ENCODE measurements at places on chromosomes 6 and 20. TPM values are rescaled to one million over a fixed set of nuclear protein-coding genes. Genes with fewer than 3 reads are reported as not detected.

The PTPRT gene
- total RNA-seq: not detected

The LCA5 gene
- 1.3 TPM for total RNA-seq

The GSTA2 gene
- not detected for total RNA-seq

The LIN28B gene
- total RNA-seq: not detected

The ACAT2 gene
- 13.6 TPM for total RNA-seq

The CSTF1 gene
- total RNA-seq: 36.8 TPM

The SHLD1 gene
- total RNA-seq: 0.65 TPM

The E2F3 gene
- total RNA-seq: 9.5 TPM

The OGFR gene
- total RNA-seq: 39.6 TPM

The SOBP gene
- total RNA-seq: 0.98 TPM

The LY6G5B gene
- total RNA-seq: 1.3 TPM

The PTGIS gene
- total RNA-seq: 0.98 TPM

The MICA gene
- total RNA-seq: 71.7 TPM

The FERMT1 gene
- total RNA-seq: 5.6 TPM

The NCOA5 gene
- 21.5 TPM for total RNA-seq

The KIF6 gene
- total RNA-seq: 1.3 TPM

The PIGU gene
- 14.7 TPM for total RNA-seq

The VPS16 gene
- total RNA-seq: 45.8 TPM

The HMGCLL1 gene
- total RNA-seq: 0.33 TPM

The LY6G5C gene
- not detected for total RNA-seq

The RSPH4A gene
- total RNA-seq: 0.13 TPM

The GJA10 gene
- total RNA-seq: not detected

The HLA-DRA gene
- not detected for total RNA-seq

The SLC2A4RG gene
- total RNA-seq: 68.1 TPM

The TMEM200A gene
- total RNA-seq: 4.9 TPM

The CCN6 gene
- total RNA-seq: not detected

The CCR6 gene
- total RNA-seq: not detected

The ULBP2 gene
- 6.4 TPM for total RNA-seq

Data from mesangial cell (primary cell).